ENCODE measurements at places on chromosomes 2 and 18. TPM values are rescaled to one million over a fixed set of nuclear protein-coding genes. Genes with fewer than 3 reads are reported as not detected.

The DARS1 gene
- 52.2 TPM for total RNA-seq

The PSMD1 gene
- 114 TPM for total RNA-seq

The RGPD3 gene
- 0.16 TPM for total RNA-seq

The PRKAG3 gene
- not detected for total RNA-seq

The CHST10 gene
- total RNA-seq: 15.1 TPM

The CD207 gene
- total RNA-seq: not detected
